ENCODE measurements at places on chromosomes 5 and 9.

DNA sequence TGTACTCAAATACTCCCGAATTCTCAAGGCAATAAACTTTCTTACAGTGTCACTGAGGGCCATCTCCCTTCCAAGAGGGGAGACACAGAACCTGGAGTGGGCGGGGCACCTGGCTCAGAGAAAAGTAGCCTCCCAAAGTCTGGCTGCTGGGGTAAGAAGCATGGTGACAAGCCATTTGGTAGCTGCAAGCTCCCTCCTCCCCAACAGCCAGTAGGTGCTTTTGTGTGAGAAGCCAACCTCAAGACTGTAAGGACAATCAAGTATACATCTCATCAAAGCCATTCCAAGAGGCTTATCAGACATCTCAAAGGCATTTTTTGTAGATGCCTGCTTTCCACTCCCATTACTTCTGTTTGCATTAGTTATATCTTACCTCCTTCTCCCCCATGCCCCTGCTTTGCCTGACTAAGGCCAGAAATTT is 1.4 kb downstream of the DAB2 start:
- no peak for DNase-seq

GRCh38 chr5:171428809-171429542 is 9.5 kb downstream of the FGF18 start:
- DNase-seq = no peak

DNA sequence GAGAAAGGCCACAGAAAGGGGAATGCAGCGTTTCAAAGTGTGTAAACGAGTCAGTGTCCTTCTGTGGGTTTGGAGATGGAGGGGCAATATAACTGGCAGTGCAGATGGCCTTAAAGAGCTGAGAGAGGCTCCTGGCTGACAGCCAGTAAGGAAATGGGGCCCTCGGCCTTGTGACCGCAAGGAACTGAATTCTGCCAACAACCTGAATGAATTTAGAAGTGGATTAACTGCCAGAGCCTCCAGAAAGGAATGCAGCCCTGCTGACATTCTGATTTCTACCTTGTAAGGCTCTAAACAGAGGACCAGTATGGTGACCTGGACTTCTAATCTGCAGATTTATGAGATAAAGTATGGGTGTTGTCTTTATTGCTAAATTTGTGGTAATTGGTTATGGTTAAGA is 17.5 kb upstream of the NREP start:
- peak; percentile 91 for DNase-seq

GRCh38 chr5:181259974-181260719 is 796 bp downstream of the TRIM52 start:
- DNase-seq = no peak

GRCh38 chr5:14131855-14132503 is 11.2 kb upstream of the TRIO start:
- no peak for DNase-seq

DNA sequence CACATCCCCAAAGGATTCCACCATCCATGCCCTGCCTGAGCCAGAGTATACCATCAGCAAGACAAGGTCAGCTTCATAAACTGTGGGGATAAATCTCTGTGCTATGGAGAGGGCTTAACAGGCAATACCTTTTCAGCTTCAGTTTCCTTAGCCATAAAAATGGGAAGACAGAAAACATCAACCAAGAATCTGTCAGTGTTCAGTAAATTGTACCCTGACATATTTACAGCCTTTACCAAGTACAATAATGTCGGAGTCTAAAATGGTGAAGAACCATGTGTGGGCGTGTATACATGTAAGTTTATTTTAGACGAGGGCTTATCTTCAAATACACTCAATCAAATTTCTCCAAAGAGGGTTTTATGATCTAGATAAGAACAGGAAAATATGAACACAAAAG is 94.7 kb downstream of the ELAVL2 start:
- DNase-seq = no peak

DNA sequence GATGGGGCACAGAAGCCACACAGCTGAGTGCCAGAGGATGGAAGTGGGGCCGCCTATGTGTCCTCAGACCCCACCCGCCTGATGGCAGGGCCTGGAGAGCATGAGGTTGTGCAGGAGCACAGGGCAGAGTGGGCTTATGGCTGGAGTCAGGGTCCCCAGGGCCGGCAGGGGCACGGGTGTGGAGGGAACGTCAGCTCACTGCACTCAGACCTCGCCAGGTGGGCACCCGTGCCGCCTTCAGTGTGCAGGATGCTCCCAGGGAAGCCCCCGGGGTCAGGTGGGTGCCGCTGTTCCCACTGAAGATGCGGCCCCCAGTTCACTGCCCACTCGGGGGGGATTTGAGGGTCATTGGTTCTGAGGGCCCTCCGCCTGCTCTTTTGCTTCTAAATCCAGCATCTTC is 34.9 kb downstream of the EXOC3 start:
- no peak for DNase-seq

GRCh38 chr5:2302169-2302568 is 419.4 kb upstream of the IRX4 start:
- DNase-seq = no peak

- peak; percentile 62 for DNase-seq
These were observed 437.0 kb upstream of the TRPC7 start for GRCh38 chr5:136802383-136802782.

- DNase-seq = peak; percentile 47
These were observed 2.9 kb upstream of the PAX5 start for GRCh38 chr9:37036776-37037502.

- DNase-seq = no peak
These were observed 63.8 kb downstream of the PAM start for GRCh38 chr5:102818934-102819333.

GRCh38 chr5:14929293-14930065 is 57.9 kb upstream of the ANKH start:
- DNase-seq = no peak

DNA sequence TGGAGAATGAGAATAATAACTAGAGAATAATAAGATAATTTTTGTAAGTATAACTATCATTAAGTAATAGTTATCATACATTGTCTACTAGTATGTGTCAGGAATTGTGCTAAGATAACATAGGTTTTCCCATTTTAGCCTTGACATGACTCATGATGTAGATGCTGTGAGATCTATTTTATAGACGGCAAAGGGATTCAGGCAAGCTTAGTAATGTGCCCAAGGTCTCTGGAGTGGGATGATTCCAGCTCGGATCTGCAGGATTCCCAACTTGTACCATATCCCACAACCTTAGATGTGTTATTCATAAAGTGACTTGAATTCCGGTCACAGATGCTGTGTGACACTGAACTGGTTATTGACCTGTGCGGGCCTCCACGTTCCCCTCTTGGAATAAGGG is 51.5 kb downstream of the IL31RA start:
- DNase-seq = no peak

GRCh38 chr5:171571663-171572062 is 152.2 kb downstream of the FGF18 start:
- no peak for DNase-seq

DNA sequence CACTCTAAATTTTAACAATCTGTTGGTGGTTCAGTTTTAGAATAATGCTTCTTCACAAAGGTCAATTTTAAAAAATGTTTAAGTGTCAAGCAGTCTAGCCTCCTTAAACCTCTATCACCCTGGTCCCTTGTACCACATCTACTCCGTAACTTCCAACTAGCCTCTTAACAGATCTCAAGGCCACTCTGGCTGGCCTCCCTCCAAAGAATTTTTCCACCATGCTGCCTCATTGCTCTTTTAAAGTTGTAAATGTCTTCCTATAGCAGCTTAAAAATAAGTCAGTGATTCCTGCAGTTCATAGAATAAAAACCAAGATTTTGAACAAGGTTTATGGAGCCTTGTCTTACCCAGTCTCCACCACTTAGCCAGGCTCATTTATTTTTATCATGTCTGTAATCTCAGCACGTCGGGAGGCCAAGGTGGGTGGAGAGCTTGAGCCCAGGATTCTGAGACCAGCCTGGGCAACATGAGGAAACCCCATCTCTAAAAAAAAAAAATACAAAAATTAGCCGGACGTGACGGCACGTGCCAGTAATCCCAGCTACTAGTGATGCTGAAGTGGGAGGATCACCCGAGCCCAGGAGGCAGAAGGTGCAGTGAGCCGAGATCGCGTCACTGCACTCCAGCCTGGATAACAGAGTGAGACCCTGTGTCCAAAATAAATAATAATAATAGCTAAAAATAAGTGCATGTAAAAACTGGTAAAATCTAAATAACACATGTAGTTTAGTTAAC is 924.9 kb upstream of the DMAC1 start:
- peak; percentile 64 for DNase-seq

GRCh38 chr9:28899267-28899666 is 1326.0 kb upstream of the C9orf72 start:
- no peak for DNase-seq

GRCh38 chr9:111020594-111020993 is 17.7 kb downstream of the LPAR1 start:
- DNase-seq = no peak

GRCh38 chr5:76326577-76327302 is 76.3 kb upstream of the IQGAP2 start:
- DNase-seq = no peak

- no peak for DNase-seq
These were observed 51.2 kb upstream of the ARAP3 start for GRCh38 chr5:141733198-141733597.

GRCh38 chr5:54159893-54160195 is 150.5 kb downstream of the ARL15 start:
- no peak for DNase-seq

GRCh38 chr5:158013303-158013702 is 154.4 kb upstream of the CLINT1 start:
- DNase-seq = no peak

DNA sequence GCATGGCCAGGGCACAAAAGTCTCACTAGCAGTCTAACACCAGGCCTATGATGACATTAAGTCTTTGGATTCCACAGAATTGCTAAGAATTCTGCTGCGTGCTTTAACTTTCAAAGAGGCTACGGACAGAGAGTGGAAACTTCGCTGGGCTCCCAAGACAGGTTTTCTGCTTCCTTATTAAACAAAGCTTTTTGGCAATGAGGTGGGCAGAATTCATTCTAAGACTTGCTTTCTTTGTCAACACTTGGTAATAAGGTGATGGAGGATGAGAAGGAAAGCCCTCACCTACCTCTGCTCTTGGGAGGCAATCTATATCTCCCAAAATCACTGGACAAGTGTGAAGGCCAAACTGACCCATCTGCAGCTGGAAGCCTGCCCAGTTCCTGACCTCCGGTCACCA is 231.9 kb downstream of the ATPSCKMT start:
- DNase-seq = no peak

GRCh38 chr9:133813749-133814585 is 75.8 kb upstream of the SARDH start:
- DNase-seq = peak; percentile 55

- no peak for DNase-seq
These were observed 68.6 kb downstream of the GDNF start for GRCh38 chr5:37771203-37771611.

DNA sequence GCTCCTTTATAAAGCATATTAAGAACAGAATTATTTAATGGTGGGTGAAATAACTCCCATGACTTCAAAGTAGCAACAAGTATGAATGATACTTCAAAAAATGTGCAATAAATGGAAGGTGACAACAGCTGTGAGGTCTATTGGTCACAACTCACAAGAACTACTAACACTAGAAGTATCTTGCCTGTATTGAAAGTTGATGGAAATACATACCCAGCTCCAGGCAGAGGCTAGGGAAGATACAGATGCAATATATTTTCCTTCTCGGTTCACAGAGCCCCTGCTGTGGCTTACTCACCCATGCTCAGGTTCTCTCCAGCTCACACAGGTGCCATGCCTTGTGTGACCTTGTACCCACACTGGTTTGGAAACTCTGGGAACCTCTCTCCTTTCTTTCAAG is 133.8 kb downstream of the LIFR start:
- no peak for DNase-seq

DNA sequence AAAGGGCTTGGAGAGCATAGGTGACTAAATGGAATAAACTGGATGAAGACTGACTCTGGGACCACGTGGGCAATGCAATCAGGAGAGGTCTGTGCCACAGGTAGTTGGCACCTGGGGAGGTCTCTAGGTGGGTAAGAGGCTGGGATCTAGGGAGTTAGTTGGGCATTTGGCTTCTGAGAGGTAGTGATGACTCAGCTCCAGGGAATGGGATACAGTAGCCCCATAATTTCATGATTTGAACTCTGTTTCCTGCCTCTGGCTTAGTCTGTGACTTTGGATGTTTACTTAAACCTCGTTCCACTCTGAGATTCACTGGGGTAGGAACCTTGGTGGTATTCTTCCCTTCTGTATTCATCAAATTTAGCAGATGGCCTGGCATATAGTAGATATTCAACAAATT is 240.8 kb downstream of the KIF4B start:
- DNase-seq = no peak

- DNase-seq = no peak
These were observed 125.6 kb downstream of the TLE1 start for GRCh38 chr9:81563739-81564138.

DNA sequence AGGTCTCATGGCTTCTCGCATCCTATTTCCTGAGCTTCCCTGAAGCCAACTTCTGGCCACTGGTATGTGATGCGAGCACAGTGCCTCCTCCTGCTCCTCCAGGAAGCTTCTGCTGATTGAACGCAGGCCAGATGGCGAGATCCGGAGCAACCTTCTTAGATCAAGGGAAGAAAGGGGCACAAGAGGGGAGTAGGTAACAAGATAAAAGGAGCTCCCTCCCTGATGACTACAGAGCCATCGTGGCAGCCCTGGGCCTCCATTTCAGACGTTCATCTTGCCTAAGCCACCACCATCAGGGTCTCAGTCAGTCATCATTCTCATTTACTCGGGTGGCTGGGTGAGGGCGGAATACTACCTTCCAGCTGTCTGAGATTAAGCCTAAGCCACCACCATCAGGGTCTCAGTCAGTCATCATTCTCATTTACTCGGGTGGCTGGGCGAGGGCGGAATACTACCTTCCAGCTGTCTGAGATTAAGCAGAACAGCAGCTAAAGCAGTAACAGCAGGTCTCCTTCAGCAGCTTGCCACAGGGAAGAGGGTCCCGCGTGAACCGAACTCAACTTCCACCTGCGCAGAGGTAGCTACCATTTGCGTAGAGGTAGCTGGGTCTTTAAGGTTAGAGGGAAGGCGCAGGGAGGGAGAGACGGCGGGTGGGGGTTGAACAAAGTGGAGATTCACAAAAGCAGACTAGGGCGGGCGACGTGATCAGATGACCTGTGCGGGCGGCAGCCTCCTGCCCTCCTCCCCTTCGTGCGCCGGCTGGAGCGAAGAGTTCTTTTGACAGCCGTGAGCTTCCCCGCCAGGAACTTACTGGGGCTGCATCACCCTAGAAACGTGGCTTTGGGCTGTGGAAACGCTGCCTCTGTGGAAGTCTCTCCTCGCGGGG is 27.9 kb upstream of the MGAT1 start:
- peak; percentile 24 for DNase-seq

DNA sequence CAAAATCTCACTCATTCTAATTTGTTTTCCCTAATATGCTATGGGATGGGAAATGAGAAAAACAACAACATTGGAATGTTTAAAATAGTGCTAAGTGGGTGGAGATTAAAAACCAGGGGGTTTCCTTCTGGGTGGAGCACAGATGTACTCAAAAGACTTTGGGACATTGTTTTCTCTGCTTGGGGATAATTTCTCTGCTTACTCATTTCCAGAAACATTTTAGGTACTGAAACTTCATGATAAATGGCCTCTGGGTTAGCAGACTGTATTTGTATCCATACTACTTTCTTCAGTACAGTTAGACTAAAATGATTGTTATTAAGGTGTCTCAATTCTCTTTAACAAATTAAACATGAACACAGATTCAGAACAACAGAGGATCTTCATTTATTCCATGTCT is 17.4 kb downstream of the ELOVL7 start:
- no peak for DNase-seq

GRCh38 chr5:17893026-17893635 is 258.9 kb downstream of the TAF11L14 start:
- no peak for DNase-seq
